Anterior cingulate cortex (tissue), 58 donors: ENCODE measurements at places on chromosomes 7 and 10.

DNA sequence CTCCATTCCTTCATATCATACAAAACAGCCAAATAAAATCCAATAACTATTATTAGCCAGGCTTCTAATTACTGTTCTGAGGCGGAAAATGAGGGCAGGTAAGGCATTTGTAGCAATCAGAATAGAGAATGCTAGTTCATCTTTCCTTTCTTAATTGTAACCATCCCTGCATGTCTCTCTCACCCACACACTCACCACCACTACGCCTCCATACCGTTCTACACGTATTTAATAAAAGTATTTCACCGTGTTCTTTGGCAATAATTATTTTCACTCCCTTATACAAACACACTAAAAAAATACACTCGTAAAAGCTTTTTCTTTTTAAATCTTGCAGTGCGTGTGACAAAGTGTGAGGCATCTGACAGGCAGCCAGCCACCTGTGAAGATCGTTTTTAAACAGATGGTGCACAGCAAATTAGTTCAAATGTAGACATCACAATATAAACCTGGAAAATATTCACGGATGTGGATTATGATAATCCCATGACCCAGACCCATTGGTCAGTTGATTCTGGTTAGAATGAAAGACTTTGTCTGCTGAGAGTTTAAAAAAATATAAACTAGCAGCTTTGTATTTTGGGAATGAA is 653.6 kb downstream of the REEP3 start:
- DNase-seq, result no peak

DNA sequence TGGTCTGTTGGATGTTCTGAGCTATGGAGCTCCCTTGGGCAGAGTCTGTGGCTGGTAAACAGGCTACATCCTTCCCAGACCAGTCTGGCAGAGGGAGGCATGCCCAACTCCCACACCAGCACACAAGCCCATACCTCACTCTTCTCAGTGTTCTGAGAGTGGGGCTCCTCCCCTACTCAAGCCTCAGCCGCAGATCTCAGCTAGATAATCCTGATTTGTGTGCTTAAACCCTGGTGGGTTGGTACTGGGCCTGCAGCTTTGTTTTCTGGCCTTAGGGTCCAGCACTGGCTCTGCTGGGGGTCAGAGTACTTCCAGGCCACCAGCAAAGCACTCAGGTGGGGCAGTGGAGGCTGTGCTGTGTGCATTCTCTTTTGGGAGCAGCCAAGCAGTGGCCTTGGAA is 70.4 kb downstream of the MGAM2 start:
- DNase-seq, result no peak

- DNase-seq, result no peak
These were observed 316.2 kb downstream of the POM121L12 start for GRCh38 chr7:53351681-53352080.

GRCh38 chr7:17181482-17181881 is 117.0 kb upstream of the AHR start:
- DNase-seq, result no peak

DNA sequence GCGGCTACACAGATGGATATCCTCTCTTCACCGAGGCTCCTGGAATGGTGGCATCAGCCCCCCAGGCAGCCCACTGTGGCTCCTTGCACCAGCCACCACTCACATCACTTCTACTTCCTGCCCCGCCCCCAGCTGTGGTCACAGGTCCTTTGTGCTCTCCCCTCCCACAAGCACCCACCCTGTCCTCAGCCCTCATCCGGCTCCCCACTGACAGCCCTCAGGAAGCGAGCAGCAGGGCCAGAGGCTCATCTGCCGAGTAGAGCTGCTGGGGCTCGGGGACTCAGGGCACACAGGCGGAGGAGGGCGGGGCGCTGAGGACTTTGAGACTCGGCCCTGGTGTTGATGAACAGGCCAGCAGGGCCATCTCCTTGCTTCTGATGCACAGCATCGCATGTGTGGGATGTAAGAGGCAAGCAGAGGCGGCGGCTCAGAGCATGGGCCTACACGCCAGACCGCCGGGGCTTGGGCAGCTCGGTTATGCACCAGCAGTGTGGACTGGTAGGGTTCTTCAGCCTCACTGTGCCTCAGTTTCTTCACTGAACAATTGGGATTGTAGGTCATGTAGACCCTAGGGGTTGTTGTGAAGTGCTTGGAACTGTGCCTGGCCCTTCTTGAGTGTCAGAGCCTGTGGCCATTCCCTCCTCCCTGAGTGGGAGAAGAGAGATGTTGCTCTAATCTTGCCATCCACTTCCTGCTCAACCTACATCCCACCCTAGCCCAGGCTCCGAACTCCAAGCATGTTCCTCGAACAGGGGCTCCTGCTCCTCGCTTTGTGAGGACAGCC is at the start of gene PRF1:
Gene PRF1 (minus strand): TSS at position 77 of the 784 bp plus-strand sequence. CDS start 1,839 bp downstream, outside the sequence.
- DNase-seq, result no peak

- DNase-seq, result no peak
These were observed 16.9 kb upstream of the ANKRD1 start for GRCh38 chr10:90937645-90938258.

DNA sequence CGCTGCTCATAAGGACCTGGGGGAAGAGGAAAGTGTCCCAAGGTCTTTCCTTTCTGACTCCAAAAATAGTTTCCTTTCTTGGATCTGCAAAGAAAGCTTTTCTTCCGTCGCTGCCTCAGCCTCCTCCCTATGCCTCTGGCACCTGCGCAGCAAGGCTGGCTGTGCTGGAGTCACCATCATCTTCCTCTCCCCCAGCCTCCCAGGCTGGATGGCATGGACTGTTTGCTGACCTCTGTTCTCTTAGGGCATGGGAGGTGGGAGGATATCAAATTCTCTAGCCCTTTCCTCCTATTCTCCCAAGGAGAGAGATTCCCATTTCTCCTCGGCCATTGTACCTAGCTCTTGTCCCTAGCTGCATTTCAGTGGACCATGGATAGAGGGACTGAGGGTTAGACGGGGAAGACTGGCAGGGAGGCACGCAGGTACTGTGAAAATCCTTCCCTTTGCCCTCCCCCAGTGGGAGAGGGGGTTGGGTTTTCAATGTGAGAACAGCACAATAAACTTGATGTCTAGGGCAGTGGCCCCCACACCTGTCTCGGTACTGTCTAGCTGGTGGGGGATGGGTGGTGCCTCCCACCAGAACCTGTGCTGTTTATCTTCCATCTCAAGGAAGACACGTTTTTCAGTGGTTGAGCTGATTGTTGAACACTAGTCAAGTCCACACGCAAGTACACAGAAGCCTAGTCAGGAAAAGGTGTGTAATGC is 2.6 kb downstream of the PPP1R35 start:
- no peak for DNase-seq
